ENCODE measurements at places on chromosomes 2 and 18.

DNA sequence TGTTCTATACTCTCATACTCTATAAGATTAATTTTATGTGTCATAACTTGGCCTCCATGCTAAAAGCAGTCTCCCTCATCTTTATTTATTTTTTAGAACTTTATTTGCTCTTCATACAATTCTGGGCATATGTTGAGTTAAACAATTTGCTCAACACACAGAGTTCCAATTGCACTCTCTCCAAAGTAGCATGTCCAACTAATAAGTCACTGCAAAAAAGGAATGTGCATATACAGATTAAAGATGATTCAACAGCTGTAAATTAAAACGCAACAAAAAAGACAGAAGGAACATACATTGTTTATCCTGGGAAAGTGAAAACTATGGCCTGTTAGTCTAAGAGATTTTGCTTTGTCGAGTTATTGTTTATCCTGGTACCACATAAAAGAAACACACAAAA is 277.7 kb upstream of the ACVR2A start:
- DNase-seq = no peak

- no peak for DNase-seq
These were observed 10.9 kb downstream of the YES1 start for GRCh38 chr18:801137-801536.

- DNase-seq = no peak
These were observed 141.1 kb downstream of the SP100 start for GRCh38 chr2:230557065-230557464.

DNA sequence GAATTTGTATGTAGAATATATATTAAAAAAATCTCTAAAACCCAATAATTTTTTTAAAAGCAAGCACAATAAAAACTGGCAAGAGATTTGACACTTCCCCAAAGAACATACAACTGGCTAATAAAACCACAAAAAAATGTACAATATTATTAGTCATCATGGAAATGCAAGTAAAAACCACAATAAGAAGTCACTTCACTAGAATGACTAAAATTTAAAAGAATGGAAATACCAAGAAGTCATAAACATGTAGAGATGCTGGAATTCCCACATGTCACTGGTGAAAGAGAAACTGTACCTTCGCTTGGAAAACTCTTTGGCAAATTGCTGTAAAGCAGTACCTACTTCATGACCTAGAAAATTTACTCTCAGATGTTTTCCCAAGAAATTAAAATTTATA is 43.4 kb upstream of the KYNU start:
- no peak for DNase-seq

- DNase-seq = no peak
These were observed 40.6 kb downstream of the UBXN4 start for GRCh38 chr2:135782231-135782630.

DNA sequence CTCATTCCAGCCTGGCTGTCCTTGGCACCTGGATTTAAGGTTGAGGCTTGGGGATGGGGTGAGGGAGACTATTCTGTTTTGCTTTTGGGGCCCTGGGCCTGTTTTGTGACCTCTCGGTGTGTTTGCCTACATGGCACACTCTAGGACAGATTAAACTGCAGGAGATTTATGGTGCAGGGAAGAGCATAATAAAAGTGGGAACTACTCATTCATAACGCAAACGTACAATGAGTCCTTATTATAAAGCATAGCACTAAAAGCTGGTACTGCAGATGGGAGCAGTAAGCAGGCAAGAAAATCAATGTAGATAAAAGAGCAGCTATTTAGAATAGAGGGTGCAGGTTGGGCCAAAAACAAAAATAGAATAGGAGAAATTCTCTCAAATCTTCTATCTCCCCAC is 238.4 kb downstream of the ACTR3 start:
- DNase-seq = no peak

DNA sequence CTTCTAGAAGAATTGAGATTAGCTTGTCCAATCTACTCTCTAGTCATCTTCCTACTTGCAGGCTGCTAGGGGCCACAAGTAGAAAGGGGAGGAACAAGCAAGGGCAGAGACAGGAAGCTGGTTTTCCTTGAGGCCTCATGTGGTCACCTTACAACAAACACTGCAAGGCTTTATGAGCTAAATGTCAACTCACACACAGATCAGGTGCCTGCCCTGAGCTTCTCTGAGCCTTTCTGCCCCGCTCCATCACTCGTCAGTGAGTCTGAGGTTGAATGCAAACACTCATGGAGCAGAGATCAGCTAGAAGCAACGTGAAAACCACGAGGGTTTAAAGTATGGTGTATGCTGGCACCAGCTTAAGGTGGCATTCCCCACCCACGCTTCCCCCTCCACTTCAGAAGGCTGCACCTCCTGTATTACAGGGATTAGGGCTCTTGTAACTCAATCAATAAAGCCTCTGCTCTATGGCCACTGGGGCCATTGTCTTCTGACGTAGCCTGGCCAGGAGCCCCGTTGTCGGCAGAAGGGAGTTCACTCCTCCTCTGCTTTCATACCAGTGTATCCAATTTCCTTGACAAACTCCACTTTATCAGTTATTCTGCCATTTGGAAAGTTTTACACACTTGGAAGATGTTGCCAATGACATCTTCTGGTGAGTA is 5.4 kb upstream of the CRYGC start:
- no peak for DNase-seq

DNA sequence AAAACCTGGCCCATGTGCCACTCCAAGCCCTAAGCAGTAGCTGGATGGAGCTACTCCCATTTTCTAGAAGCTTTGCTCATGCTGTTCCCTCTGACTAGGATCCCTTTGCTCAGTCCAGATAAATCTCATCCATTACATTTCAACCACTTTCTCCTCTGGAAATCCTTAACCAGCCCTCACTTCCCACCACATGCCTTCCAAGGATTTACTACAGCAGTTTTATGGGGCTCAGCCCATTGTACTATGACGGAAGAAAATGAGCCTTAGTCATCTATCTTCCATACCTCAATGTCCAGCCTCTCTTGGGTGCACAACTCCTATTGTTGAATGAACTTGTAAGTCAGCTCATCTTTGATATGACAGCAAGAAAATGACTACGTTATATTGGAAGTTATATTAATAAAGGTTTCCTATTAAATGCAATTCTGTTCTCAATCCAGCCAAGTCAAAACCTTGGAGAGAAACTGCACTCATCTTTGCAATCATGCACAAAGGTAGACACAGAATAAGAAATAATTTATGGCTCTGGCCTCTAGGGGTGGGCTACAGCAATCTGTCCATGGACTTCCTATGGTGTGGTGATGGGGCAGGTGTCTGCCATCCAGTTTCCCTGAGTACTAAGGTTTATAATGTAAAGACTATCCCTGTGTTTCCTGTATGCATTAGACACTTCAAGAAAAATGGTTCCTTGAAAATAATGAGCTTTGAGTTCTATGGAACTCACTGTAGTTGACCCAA is 3.4 kb downstream of the B4GALT6 start:
- no peak for DNase-seq

DNA sequence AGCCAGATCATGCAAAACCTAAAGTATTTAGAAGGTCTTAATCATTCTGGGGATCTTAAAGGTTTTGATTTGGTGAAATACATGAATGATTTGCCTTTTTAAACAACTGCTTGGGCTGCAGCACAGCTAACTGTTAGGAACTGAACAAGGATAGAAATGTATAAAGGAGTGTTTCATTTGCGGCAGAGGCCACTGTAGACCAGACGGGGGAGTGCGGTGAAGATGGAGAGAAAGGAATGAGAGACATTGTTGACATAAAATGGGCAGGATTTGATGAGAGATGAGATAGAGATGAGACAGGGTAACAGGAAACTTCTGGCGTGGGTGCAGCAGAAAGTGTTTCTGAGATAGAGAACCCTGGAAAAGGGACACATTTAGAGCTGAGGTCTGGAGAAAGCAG is 308.1 kb downstream of the TMX3 start:
- DNase-seq = no peak

DNA sequence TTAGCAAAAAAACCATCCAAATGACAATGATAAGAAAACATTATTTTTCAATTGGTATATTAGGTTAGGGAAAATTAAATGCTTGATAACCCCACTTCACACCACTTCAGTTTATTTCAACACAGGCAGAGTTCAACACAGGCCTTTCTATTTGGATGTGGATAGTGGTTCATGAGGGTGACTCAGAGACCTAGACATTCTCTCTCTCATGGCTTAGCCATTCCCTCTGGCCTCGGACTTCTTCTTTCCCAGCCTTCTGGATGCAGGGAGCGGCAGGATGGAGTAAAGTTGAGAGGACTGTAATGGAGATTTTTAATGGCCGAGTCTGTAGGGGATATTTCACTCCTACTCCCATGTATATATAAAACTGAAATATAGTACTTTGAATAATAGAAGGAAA is 109.7 kb downstream of the CTNNA2 start:
- DNase-seq = no peak

- no peak for DNase-seq
These were observed 72.2 kb downstream of the CRIM1 start for GRCh38 chr2:36427790-36428243.

DNA sequence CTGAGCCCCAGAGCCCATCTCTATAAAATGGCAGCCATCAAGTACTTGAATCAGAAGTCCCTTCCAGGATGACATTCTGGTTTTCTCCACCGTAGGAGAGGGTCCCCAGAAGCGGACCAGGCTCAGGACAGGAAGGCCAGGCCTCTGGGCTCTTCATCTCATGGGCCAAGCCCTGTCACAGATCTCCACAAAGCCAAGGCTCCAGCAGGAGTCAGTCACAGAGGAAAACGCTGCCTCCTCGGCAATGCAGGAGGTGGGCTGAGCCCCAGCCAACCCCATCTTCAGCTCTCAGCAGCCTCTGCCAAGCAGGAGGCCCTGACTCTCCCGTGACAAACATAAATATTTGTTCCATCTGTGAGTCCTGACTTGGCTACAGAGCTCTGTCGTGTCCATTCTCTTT is 39.4 kb upstream of the GPAT2 start:
- no peak for DNase-seq

GRCh38 chr18:8065773-8066172 is 498.7 kb downstream of the PTPRM start:
- no peak for DNase-seq

DNA sequence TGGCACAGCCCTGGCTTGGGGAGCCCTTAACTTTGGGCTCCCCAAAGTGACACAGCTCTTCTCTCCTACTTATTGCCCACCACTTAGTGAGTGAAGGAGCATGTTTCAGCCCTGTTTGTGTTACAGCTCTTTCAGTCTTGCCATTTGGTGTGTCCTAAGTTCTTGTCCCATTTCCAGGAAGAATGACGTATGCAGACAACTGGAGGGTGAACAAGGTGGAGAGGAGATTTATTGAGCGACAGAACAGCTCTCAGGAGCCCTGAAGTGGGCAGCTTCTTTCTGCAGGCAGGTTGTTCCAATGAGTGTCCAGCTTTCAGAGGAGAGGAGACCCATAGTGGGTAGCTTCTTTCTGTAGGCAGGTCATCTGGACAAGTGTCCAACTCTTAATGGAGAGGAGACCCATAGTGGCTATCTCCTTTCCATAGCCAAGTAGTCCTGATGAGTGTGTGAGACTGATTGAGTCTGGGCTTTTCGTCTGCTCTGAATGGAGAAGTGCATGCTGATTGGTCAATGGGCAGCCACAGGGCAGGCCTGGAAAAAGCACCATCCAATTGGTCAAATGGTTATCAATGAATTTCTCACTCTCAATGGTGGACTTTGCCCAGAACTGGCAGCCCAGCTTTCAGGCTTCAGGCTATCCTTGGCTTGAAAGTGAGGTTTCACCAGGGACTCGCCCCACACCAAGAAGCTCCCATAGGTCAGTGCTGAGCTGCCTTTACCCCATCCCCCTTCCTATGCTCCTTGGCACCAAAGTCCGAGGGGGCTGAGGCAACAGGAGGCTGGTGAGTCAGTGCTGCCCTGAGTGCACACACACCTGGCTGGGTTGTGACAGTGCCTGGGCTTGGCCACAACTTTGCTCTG is 688.2 kb downstream of the NYAP2 start:
- no peak for DNase-seq

DNA sequence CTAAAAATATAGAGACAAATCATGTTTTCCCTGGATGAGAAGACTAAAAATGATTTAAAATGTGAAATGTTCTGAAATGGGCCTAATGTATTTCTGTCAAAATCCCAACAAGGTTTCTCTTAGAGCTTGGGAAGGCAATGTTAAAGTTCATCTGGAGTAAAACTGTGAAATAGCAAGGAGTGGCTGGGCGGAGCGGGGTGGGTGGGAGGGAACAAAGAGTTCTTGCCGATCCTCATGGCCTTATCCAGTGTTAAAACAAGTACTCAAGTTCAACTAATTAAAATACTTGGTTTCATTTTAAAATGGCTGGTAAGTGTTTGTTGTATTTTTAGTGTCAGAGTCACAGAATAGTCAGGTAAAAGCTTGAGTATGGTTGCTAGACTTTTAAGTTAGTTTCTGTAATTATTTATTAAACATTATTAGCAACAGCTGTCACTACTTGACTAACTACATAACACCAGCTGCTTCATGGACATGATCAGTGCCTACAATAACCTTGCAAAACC is 87.3 kb downstream of the RTN4 start:
- DNase-seq = no peak

DNA sequence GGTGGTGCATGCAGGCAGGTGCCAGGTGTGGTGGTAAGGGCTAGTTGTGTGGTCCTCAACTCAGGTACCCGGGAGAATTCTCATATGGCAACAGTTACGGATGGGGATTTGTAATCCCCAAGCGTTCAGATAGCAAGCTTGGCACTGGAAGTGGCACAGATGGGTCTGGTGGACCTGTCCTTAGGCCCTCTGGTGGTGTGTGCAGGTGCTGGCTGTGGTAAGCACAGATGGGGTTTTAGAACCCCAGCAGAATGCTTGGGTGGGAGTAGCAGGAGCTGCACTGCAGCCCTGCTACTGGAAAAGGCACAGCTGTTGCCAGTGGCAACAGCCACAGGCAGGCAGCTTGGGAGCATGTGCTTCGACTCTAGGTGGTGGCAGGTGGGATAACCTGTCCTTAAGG is 948.2 kb upstream of the FAM98A start:
- no peak for DNase-seq

DNA sequence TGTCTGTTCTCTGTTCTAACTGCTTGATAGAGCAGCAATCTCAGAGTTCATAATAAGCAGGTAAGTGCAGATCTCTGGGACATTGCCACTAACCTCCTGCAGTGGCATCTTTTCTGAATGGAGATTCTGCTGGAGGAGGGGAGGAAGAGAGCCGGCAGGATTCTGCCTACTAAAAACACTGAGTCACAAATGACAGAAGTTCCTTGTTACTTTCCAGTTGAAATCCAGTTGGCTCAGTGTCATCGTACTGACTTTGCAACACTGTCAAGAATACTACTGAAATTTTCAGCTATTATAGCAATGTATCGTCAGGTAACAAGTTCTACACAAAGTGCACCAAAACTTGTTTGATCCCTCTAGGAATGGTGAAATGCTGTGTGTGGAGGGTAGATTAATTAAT is 79.6 kb upstream of the ST6GAL2 start:
- DNase-seq = no peak

DNA sequence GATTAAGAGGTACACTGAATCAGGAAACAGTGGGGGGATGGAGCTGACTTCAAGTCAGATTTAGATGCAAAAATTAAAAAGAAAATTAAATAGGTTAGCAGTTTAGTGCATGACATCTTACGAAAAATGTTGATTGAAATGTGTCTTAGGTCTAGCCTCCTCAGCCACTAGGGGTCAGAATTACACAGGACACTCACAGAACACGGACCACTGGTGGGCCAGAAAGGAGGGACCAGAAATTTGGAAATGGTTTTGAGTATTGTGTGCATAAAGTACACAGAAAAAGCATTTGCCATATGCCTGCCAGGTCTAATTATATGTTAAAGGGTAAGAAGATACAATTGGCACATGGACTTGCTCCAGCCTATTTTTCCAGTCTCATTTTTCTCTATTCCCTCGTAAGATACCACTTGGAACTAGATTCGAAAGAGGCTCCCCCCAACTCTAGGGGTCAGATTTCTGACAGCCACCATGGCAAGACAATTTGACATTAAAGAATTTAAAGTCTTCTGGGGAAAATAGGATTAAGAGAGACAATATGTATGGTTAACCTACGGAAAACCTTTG is 550.2 kb upstream of the SETBP1 start:
- DNase-seq = no peak
